Thoracic aorta (tissue), 2 donors: ENCODE measurements at places on chromosomes 12 and 14. TPM values are rescaled to one million over a fixed set of nuclear protein-coding genes. Genes with fewer than 3 reads are reported as not detected.

GRCh38 chr14:101595887-101596721, 34.8 kb downstream of the DIO3 start:
- no peaks in the 10 kb centered on the region for H3K4me1 ChIP-seq
- H3K4me3 ChIP-seq: no peak overlapping the region
- no peaks in the 10 kb centered on the region for H3K36me3 ChIP-seq
- H3K27ac ChIP-seq: no peak overlapping the region
- DNase-seq: no peak

- DNase-seq: no peak
- no peak overlapping the region for H3K4me3 ChIP-seq
Observed at GRCh38 chr12:119229205-119229604, 50.5 kb downstream of the HSPB8 start.

GRCh38 chr14:58639198-58639565, 1.4 kb downstream of the DACT1 start:
- peak overlapping the region; percentile 99 for H3K27ac ChIP-seq
- H3K4me1 ChIP-seq: peaks cover 19% of the 10 kb centered on the region
- no peak for DNase-seq
- H3K27me3 ChIP-seq: no peaks in the 10 kb centered on the region
- peak overlapping the region; percentile 92 for H3K4me3 ChIP-seq

- no peaks in the 10 kb centered on the region for H3K36me3 ChIP-seq
- H3K27ac ChIP-seq: no peak overlapping the region
- no peaks in the 10 kb centered on the region for H3K27me3 ChIP-seq
- no peak for DNase-seq
- H3K4me3 ChIP-seq: no peak overlapping the region
Observed at GRCh38 chr12:76422154-76422542, 73.9 kb upstream of the BBS10 start.

DNA sequence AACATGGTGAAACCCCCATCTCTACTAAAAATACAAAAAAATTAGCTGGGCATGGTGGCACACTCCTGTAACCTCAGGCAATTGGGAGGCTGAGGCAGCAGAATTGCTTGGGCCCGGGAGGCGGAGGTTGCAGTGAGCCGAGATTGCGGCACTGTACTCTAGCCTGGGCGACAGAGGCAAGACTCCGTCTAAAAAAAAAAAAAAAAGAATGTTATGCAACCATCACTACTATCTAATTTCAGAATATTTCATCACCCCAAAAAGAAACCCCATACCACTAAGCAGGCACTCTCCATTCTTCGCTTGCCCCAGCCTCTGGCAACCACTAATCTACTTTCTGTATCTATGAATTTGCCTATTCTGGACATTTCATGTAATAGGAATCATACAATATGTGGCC, 68.8 kb upstream of the AMN start:
- H3K27ac ChIP-seq: no peak overlapping the region
- no peaks in the 10 kb centered on the region for H3K27me3 ChIP-seq
- no peak for DNase-seq

Gene SLC6A13
- total RNA-seq: not detected

- no peaks in the 10 kb centered on the region for H3K4me1 ChIP-seq
- DNase-seq: no peak
- no peaks in the 10 kb centered on the region for H3K27me3 ChIP-seq
- H3K27ac ChIP-seq: no peak overlapping the region
Observed at GRCh38 chr12:88706286-88706685, 126.0 kb upstream of the KITLG start.

- no peaks in the 10 kb centered on the region for H3K36me3 ChIP-seq
- H3K27me3 ChIP-seq: no peaks in the 10 kb centered on the region
- H3K4me1 ChIP-seq: no peaks in the 10 kb centered on the region
- peak overlapping the region; percentile 56 for H3K4me3 ChIP-seq
- no peak for DNase-seq
- no peak overlapping the region for H3K27ac ChIP-seq
Observed at GRCh38 chr12:6074979-6075585, 49.4 kb downstream of the VWF start.

GRCh38 chr14:58309086-58309485, 10.7 kb downstream of the ARID4A start:
- no peaks in the 10 kb centered on the region for H3K27me3 ChIP-seq
- no peak overlapping the region for H3K4me3 ChIP-seq
- DNase-seq: no peak
- H3K27ac ChIP-seq: no peak overlapping the region
- H3K4me1 ChIP-seq: no peaks in the 10 kb centered on the region

Gene SMOC1
- total RNA-seq: 29.8 TPM

DNA sequence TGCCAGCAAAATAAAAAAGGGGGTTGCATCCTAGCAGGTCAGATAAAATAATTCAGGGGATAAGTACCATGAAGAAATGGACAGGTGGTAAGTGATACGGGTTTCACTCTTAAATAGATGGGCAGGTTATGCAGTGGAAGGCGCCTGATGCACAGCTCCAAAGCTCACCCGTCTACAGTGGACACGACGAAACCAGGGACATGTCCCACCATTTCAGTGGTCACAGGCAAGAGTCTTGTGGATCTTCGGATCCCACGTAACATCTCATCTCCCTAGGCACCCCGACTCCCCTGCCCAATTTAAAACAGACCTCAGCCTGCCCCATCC, 60.5 kb downstream of the DDX51 start:
- no peak overlapping the region for H3K27ac ChIP-seq
- H3K4me3 ChIP-seq: peak overlapping the region; percentile 90
- no peaks in the 10 kb centered on the region for H3K36me3 ChIP-seq
- peaks cover 5% of the 10 kb centered on the region for H3K4me1 ChIP-seq
- no peak for DNase-seq
